Mammary epithelial cell (primary cell): ENCODE measurements at places on chromosomes 2 and 18.
A peak's percentile ranks its signal among the peaks of the same experiment; 100 is the strongest.

GRCh38 chr2:18297534-18298058 lies 262.9 kb downstream of the RDH14 start:
- no peak for DNase-seq

DNA sequence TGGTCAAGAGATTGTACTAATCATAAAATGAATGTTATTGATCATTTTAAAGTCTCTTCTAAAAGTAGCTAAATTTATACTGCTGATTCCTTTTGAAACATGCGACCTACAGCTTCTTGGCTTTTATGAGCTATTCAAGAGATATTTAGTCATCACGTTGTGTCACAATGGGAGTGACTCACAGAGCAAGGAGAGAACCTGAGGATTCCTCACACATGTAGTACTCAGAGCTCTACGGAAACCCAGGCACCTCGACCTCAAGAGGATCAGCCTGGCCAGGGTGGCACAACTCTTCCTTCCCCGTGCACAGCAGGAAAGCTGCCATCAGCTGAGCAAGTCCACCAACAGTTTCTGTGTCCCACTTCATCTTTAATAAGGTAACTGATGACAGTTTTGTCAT lies at the start of gene DHRS9:
TSS of gene DHRS9 (plus strand) at position 223 of the 400 bp plus-strand sequence. CDS start 12,019 bp downstream, outside the sequence.
- DNase-seq: peak; percentile 94

GRCh38 chr2:102841107-102841840 lies 79.4 kb downstream of the TMEM182 start:
- peak; percentile 25 for DNase-seq

GRCh38 chr2:68452158-68452900 lies 14.8 kb downstream of the FBXO48 start:
- no peak for DNase-seq

DNA sequence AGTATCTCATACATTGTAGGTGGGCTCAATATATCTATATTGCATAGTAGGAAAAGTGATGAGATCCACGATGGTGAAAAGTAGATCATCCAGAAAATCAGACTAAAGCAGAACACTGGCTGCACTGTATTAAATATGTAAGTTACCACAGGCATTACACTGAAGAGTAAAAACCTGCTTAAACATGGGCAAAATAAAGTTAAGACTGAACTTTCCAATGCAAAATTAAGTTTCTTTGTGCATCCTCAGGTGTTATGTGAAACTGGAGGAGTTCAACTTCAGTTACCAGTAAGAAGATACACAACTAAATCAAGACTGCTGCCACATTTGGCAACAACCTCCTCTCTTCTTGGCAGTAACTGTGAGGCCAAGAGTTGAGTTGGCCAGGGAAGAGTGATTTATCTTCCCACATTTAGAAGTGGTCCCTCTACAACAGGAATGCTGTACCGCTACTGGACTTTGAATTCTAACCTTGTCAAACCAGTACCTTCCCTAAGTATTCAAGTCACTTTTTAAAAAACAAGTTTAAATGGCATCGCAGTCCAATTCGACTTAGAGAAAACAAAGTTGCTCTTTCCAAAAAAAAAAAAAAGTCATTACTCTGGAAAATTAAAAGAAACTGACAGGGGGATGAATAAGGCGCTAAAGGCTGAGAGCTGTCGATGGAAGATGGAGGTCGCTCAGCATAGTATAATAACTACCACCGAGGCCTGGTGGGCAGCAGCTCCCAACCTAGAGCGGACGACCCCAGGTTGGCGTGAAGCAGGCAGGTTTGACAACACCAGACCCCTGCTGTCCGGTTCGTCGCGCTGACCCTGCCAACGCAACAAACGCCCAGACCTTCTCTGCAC lies 1.1 kb downstream of the MAP4K3 start:
- peak; percentile 39 for DNase-seq

DNA sequence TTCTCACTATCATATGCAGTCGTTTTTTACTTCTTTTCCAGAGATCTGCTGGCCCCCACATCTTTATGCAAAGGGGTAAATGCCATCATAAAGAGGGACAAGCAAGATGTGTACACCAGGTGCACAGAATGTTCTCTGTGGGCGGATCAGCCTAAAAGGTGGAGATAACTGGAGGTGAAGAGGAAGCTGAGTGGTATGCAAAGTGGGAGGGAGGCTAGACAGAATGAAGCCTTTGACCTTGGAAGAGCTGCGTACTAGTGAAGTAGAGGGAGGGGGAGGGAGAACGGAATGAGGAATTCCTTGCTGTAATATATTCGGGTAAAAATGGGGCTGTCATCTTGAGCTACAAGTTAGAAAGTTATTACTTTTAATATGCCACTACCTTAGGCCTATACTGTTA lies 287.5 kb upstream of the VRK2 start:
- no peak for DNase-seq

- no peak for DNase-seq
These were observed 24.0 kb downstream of the PRKAG3 start for GRCh38 chr2:218807626-218808025.

DNA sequence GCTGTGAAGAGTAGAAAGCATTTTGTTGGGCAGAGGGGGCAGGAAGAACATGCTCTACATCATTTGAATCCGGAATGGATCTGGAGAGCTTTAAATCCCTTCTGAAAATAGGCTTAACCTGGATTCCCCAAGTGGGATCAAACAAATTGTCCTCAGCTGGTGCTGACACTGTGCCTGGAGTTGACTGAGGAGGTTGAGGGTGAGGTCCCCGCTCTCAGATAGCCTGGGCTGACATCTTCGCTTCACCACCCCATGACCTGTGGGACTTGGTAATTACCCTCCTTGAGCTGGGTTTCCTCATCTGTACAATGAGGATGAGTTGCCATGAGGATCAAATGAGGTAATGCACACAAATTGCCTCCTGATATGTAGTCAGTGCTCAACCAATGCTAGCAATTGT lies 117.8 kb upstream of the SMAD2 start:
- no peak for DNase-seq

DNA sequence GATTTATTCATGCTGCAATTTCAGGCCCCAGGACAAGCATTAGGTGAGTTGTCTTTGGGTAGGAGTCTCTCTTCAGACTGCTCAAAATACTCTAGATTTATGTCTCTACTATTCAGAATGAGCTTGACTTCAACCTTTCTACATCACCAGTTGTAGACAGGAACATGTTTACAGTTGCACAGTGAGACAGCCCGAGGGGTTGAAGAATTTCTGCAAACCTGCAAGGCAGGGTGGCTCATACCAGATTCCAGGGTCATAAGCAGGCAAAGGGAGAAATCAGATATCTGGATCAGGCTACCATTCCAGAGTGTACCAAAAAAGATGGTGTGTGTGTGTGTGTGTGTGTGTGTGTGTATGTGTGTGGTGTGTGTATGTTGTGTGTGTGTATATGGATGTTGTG lies 112.4 kb downstream of the SPP2 start:
- DNase-seq: peak; percentile 40

DNA sequence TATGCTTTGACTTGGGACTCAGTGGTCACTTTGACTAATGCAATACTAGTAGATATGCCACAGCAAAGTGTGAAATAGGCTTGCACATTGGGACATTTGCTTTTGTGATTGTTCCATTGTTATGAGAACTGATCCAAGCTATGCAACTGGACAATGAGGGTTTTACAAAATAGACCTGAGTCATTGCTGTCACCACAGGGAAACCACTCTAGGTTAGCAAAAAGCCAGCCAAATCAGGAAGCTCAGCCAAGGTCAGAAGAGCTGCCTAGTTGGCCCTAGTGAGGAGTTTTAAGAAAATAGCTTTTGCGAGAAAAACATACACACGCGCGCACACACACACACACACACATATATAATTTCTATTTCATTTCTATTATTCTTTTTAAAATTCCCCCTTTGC lies 452.4 kb upstream of the CDH7 start:
- no peak for DNase-seq
